ENCODE measurements at places on chromosomes 11 and 22. TPM values are rescaled to one million over a fixed set of nuclear protein-coding genes. Genes with fewer than 3 reads are reported as not detected.

The BIK gene
- total RNA-seq = 12.4 TPM

The MMP13 gene
- 0.12 TPM for total RNA-seq

The TRPT1 gene
- 98.1 TPM for total RNA-seq

The SAA4 gene
- total RNA-seq = 0.22 TPM

The CATSPER1 gene
- total RNA-seq = 4.7 TPM

The FAM83F gene
- total RNA-seq = 3.3 TPM

The APOBEC3F gene
- total RNA-seq = 8.5 TPM

The DNAJB7 gene
- total RNA-seq = not detected

The C11orf65 gene
- 0.81 TPM for total RNA-seq

The ATL3 gene
- 32.3 TPM for total RNA-seq

The AMPD3 gene
- 5.4 TPM for total RNA-seq

The NPAS4 gene
- not detected for total RNA-seq

The WEE1 gene
- 61.2 TPM for total RNA-seq

The RFPL2 gene
- total RNA-seq = not detected

The OTOG gene
- not detected for total RNA-seq

The SLC37A2 gene
- 2.7 TPM for total RNA-seq

The CST6 gene
- 89.1 TPM for total RNA-seq

The PRRG4 gene
- 3.1 TPM for total RNA-seq

The SEC14L2 gene
- 36.2 TPM for total RNA-seq

The TBX10 gene
- total RNA-seq = not detected

The CEP164 gene
- 20.0 TPM for total RNA-seq

The CECR2 gene
- total RNA-seq = 2.5 TPM

The PDGFB gene
- 79.6 TPM for total RNA-seq

The KRTAP5-8 gene
- not detected for total RNA-seq

The SCGB1A1 gene
- total RNA-seq = not detected

The LDLRAD3 gene
- total RNA-seq = 8.2 TPM

The KCNQ1OT1 gene
- total RNA-seq = 0.14 TPM

The ANKK1 gene
- 0.17 TPM for total RNA-seq

The HSPB2 gene
- total RNA-seq = not detected

The ESAM gene
- total RNA-seq = 9.9 TPM

The SLC5A1 gene
- total RNA-seq = not detected

The GRIA4 gene
- total RNA-seq = 0.69 TPM

The GALNT18 gene
- 7.0 TPM for total RNA-seq

The SUSD2 gene
- total RNA-seq = 0.07 TPM

The OR10A3 gene
- total RNA-seq = not detected

The FOSL1 gene
- 143 TPM for total RNA-seq

The CTSC gene
- total RNA-seq = 219 TPM

The IGF2 gene
- 11.7 TPM for total RNA-seq

The APOL3 gene
- 2.1 TPM for total RNA-seq

The SEZ6L gene
- not detected for total RNA-seq

The GGT5 gene
- 1.3 TPM for total RNA-seq

The HOATZ gene
- not detected for total RNA-seq

The CLTCL1 gene
- total RNA-seq = 5.3 TPM

The MAPK8IP2 gene
- total RNA-seq = 0.43 TPM

The STK33 gene
- 14.4 TPM for total RNA-seq

The LDHAL6A gene
- total RNA-seq = not detected

The CABP4 gene
- not detected for total RNA-seq

The POU2F3 gene
- total RNA-seq = 0.58 TPM

Data from epithelial cell of proximal tubule (primary cell).